ENCODE measurements at places on chromosomes 13 and 19.

DNA sequence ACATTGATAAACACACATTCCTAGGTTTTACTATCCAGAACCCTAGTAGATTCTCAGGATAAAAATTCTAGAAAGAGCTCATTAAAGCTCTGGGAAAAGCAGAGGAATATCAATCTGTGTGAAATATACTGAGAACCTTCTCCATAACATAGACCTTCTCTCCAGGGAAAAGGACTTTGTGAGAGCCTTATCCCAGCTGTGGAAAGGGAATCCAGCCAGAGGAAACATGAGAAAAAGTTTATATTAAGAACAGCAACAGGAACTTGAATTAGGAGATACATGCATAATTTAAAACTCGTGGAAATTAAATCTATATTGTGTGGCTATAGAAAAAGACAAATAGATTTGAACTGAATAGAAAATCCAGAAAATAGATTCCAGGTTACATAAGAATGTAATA is 1639.9 kb downstream of the EFNB2 start:
- no peaks in the 10 kb centered on the region for H3K4me1 ChIP-seq
- H3K4me3 ChIP-seq: no peak overlapping the region
- no peak for DNase-seq
- H3K36me3 ChIP-seq: no peaks in the 10 kb centered on the region
- H3K27me3 ChIP-seq: no peaks in the 10 kb centered on the region

DNA sequence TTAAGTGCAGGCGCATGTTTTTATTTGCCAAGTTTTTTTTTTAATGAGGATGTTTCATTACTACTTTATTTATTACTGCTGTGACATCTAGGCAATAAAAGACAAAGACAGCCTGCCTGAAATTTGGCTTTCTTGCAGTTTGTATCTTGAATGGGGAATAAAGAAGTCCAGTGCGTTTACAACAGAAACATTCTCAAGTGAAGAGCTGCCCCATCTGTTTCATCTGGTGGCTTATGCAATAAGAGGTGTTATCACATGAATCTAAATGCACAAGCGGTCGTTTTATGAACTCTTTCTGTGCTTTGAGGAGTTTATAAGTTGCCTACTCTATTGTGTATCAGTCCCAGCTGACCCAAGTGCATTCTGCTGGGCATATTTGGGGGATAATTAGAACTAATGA is 12.6 kb upstream of the MAB21L1 start:
- H3K27ac ChIP-seq: no peak overlapping the region
- no peaks in the 10 kb centered on the region for H3K4me1 ChIP-seq
- DNase-seq: no peak
- no peaks in the 10 kb centered on the region for H3K36me3 ChIP-seq
- no peaks in the 10 kb centered on the region for H3K27me3 ChIP-seq
- H3K4me3 ChIP-seq: no peak overlapping the region

DNA sequence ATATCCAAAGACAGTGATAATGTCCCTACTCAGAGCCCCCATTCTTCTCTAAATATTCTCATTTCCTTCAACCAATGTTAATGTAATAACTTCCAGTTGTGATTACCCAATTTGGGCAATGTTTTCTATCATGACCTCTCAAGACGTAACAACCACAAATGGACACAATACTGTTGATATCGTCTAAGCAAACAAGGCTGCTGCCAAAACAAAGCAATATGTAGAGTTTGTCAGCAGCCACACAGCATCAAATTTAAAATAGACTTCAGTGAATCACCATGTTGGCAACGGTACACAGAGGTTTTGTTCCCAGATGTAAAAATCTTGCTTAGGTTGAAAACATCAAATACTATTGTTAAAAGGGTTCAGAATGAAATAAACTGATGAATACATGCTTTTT is 205.1 kb downstream of the DACH1 start:
- DNase-seq: no peak
- no peaks in the 10 kb centered on the region for H3K27me3 ChIP-seq
- no peak overlapping the region for H3K27ac ChIP-seq

DNA sequence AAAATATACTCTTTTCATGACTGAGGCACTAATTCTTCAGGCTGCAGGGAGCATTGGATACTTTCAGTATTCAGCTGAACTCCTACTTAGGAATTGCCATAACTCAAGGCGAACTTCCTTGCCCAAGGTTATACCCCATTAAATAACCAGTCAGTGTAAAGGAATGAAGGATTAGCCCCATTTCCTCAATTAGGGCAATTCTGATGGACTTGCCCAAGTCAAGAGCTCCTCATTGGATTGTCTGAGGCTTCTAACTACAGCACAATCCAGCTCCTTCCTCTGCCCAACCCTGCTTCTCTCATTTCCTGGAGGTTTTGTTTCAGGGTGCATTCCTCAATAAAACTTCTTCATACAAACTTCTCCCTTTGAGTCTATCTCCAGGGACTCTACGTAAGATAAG is 329.2 kb downstream of the LIG4 start:
- no peaks in the 10 kb centered on the region for H3K4me1 ChIP-seq
- H3K27me3 ChIP-seq: no peaks in the 10 kb centered on the region
- H3K27ac ChIP-seq: no peak overlapping the region
- H3K36me3 ChIP-seq: no peaks in the 10 kb centered on the region
- H3K4me3 ChIP-seq: no peak overlapping the region

Data from CD4-positive, alpha-beta T cell (primary cell).